ENCODE measurements at places on chromosomes 12 and 14.

- no peak for DNase-seq
These were observed 39.7 kb downstream of the KRT80 start for GRCh38 chr12:52151837-52152783.

- DNase-seq, result no peak
These were observed 17.5 kb upstream of the AICDA start for GRCh38 chr12:8630131-8630530.

GRCh38 chr12:26767865-26768264 is 65.1 kb downstream of the ITPR2 start:
- no peak for DNase-seq

- no peak for DNase-seq
These were observed 40.9 kb downstream of the KDM2B start for GRCh38 chr12:121539908-121540307.

DNA sequence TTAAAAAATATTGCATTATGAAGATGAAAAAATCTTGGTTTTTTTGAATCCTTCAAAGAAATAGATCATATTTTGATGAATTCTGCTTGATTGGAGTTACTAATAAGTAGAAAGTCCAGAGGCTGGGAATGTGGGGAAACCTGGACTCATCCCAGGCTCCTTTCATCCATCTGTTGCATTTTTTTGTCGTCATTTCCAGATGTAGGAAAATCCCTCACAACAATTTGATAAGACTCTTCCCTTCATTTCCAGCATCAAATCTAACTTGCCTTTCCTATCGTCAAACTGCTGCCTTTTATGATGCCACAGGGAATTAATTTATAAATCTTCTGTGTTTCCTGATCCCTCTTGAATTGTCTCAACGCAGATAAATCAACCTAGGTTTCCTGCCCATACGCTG is 211.6 kb downstream of the FBXL14 start:
- no peak for DNase-seq

DNA sequence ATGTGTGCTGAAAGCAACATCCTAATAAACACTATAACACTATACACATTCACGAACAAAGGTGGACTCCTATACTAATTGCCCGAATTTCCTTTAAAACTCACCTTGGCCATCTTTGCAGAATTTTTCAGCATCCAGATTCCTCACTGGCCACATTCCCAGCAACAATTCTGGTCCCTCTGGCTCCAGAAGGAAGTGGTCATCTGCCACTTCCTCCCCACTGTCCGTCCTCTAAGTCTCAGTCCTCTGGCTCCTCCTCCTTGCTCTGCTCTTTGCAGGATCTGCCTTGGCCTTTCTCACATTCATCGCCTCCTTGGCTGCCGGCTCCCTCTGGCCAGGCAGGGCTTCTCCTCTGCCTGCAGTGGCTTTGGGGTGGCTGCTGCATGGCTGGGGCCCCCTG is 426.0 kb downstream of the FUT8 start:
- no peak for DNase-seq

GRCh38 chr12:30286345-30286926 is 409.2 kb downstream of the IPO8 start:
- no peak for DNase-seq

DNA sequence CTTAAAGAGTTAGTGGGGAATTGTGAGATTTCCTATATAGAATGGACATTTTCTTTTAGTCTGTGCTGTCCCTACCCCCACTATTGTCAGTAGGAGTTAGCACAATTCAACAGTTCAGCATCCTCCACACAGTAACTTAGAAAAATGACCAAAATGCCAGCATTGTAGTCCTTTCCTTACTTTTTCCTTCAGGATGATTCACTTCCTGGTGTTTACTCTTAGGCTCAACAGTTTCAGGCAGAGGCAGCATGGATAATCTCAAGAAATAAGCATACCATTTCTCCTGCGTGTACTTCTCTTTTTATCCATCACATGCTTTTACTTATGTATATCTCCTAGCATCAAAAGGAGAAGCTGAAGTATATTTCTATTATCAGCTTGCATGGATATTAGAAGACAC is 683.4 kb downstream of the SLC16A7 start:
- no peak for DNase-seq

- no peak for DNase-seq
These were observed 6.2 kb downstream of the IRF2BPL start for GRCh38 chr14:77022236-77022852.

- peak; percentile 31 for DNase-seq
These were observed 228.1 kb upstream of the AMIGO2 start for GRCh38 chr12:47307680-47308399.

- DNase-seq, result peak; percentile 53
These were observed 2.3 kb upstream of the AGAP2 start for GRCh38 chr12:57740656-57741412.

DNA sequence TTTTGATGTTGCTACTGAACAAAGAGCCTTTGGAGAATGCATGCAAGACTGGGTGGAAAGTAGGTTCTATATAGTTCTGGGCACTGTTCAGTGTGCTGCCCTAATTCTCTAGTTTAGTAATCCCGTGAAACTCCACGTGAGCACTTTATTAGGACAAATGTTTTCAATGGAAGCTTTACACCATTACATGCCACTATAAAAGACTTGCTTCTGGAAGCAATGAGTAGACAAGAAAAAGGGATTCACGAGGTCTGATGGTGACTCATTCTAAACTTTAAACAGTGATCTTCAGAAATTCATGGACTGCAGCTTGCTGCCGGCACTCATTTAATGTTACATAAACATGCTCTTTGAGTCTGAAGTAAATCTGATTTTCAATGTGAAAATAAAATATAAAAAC is 22.3 kb downstream of the ATG14 start:
- DNase-seq, result no peak

- DNase-seq, result no peak
These were observed 13.3 kb downstream of the MORN3 start for GRCh38 chr12:121656122-121656521.

- DNase-seq, result no peak
These were observed 41.5 kb upstream of the FERMT2 start for GRCh38 chr14:52992236-52992870.

GRCh38 chr14:99853206-99853605 is 60.0 kb downstream of the EML1 start:
- no peak for DNase-seq

GRCh38 chr14:85534458-85535293 is 4.7 kb downstream of the FLRT2 start:
- no peak for DNase-seq

- DNase-seq, result no peak
These were observed 8.6 kb downstream of the NFATC4 start for GRCh38 chr14:24376448-24377070.

- no peak for DNase-seq
These were observed 3.1 kb downstream of the IFI27L2 start for GRCh38 chr14:94126419-94126677.

DNA sequence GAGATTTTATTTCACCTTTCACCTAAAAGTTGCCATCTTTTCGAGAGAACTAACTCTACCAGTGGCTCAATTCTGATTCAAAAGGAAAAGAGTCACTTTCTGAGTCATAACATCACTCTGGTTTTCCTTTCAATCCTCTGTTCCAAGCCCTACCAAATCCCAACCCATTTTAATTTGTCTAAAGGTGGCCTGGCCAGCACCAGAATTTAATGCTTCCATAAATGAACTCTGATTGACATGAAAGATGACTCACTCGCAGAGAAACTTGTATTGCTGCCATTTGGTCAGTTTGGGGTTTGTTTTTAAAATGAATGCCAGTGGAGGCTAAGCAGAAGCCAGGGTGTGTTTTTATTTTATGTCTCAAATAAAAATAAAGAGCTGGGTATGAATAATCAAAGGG is 117.4 kb upstream of the SOX5 start:
- DNase-seq, result no peak

DNA sequence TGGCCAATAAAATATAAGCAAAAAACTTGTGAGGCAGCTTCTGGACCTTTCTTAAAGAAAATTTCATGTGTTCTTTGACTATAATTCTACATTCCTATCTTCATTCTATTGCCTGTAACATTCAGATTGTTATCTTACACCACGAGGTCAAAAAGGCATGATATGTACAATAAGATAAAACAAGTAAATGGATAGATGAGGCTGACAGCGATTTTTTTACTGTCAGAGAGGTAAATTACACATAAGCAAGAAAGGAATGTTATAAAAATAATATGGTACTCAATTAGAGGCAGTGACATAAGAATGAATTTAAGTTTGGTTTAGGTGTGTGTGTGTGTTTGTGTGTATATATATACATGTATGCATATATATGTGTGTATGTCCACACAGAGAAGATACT is 660.0 kb downstream of the C12orf50 start:
- no peak for DNase-seq

- no peak for DNase-seq
These were observed 5.5 kb downstream of the BCL11B start for GRCh38 chr14:99266181-99267178.

- DNase-seq, result no peak
These were observed 72.8 kb upstream of the ZDHHC17 start for GRCh38 chr12:76690921-76691700.

- DNase-seq, result no peak
These were observed 9.8 kb downstream of the NPC2 start for GRCh38 chr14:74483321-74483720.

DNA sequence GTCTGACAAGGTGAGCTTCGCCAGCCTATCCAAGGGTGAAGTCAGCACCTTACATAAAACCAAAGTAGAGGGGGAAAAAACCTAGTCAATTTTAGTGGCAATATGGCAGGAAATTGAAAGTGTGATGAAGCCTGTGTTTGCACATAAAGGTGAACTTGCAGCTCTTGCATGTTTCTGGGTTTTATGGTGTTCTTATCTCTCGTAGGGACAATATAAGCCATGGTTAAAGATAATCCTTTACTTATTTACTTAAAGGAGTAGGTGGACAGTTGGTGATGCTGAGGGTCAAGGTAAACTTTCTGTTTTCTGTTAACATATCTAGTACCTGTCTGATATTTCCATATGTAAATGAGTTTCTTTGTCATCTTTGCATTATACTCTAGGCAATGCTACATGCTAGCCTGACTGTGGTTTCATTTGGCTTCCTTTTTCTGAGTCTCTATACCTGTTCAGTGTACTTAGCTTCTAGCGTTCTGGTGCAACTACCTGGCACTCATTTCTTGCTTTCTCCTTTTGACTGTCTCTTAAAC is 32.8 kb downstream of the CCDC91 start:
- DNase-seq, result no peak

GRCh38 chr14:92409043-92409442 is 86.1 kb downstream of the SLC24A4 start:
- DNase-seq, result no peak

Measured in GM12878 (cell line).